ENCODE measurements at places on chromosomes 6 and 20. TPM values are rescaled to one million over a fixed set of nuclear protein-coding genes. Genes with fewer than 3 reads are reported as not detected.

The SIRT5 gene
- 6.6 TPM for total RNA-seq

The TRDN gene
- not detected for total RNA-seq

The CSNK2A1 gene
- total RNA-seq: 136 TPM

The KIAA0408 gene
- total RNA-seq: 0.75 TPM

The LY6G6F gene
- not detected for total RNA-seq

The B3GAT2 gene
- total RNA-seq: not detected

The SPATA25 gene
- total RNA-seq: 0.33 TPM

The SMOC2 gene
- total RNA-seq: not detected

The FAM209B gene
- total RNA-seq: not detected

DNA sequence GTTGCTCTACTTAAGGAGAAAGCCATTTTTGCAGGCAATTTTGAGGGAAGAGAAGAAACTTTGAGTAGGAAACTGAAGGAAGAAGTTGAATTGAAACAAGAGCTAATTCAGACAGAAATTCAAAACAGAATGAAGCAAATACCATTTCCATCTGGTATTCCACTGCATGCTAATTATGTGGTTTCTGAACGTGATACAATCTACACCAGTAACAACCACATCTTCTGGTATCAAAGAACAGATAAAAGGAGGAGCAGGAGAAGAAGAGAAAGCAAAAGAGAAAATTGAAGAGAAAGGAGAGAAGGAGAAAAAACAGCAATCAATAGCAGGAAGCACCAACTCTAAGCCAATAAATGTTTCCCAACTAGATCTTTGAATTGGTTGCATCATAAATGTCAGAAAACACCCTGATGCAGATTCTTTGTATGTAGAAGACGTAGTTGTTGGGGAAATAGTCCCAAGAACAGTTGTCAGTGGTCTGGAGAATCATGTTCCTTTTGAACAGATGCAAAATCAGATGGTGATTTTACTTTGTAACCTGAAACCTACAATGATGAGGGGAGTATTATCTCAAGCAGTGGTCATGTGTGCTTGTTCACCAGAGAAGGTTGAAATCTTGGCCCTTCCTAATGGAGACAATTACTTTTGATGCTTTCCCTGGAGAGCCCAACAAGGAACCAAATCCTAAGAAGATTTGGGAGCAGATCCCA, 132.4 kb downstream of the MACROD2 start:
- no peak for DNase-seq

GRCh38 chr6:136791296-136792094, 782 bp downstream of the MAP3K5 start:
- DNase-seq: peak; percentile 23

- no peak for DNase-seq
Measured at GRCh38 chr6:42370323-42370985, 81.3 kb downstream of the TRERF1 start.
